Eye (tissue), 1 donor: ENCODE measurements at places on chromosomes 3 and 15.
A peak's percentile ranks its signal among the peaks of the same experiment; 100 is the strongest.

DNA sequence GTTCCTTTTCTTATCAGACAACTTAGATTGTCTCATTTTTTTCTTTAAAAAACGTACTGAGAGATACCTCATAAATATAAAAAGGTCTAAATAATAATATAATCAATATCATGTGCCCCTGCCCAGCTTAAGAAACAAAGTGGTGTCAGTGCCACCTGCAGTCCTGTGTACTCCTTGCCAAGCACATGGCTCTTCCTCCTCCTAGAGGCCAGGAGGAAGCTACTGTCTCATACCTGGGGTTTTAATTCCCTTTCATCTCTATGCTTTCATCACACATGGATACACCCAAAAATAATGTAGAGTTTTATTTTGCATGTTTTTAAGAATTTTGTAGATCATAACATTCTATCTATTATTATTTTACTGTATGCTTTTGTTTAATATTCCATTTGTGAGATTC lies 98.6 kb upstream of the C15orf61 start:
- DNase-seq: no peak

DNA sequence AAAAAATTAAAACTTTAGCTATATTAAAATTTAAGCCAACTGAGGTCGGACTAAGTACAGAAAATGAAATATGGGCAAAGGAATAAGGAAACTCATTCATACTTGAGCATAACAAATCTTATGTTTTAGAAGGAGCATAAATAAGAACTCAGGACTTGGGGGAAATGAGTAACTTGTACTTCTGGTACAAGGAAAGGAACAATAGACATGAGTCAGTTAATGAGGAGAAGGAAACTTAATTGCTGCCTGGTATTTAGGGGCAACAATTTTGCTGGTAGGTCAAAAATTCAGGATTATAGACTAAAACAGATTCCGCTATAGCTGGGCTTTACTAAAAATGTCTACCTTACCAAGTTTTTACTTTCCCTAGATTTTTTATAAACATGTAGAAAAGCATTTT lies 113.1 kb downstream of the MYO5A start:
- no peak for DNase-seq

- DNase-seq: no peak
Observed at GRCh38 chr15:101406036-101406435, 83.5 kb downstream of the PCSK6 start.

DNA sequence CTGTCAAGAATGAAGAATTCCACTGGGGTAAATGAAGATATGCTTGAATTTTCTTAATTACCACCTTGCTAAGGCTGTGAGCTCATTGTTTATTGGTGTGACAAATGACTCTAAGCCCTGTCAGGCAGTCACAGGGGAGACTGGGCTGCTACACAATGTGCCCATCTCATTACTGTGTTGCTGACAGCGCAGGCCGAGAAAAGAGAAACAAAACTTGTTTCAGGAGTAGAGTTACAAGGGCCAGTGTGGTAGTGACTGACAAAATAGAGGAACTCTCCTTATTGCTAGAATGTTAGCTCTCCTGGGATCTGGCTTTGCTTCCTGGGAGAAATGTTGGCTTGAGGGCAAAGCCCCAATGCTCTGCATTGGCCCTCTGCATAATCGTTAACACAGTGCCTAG lies 130.4 kb upstream of the CRBN start:
- DNase-seq: peak; percentile 44

DNA sequence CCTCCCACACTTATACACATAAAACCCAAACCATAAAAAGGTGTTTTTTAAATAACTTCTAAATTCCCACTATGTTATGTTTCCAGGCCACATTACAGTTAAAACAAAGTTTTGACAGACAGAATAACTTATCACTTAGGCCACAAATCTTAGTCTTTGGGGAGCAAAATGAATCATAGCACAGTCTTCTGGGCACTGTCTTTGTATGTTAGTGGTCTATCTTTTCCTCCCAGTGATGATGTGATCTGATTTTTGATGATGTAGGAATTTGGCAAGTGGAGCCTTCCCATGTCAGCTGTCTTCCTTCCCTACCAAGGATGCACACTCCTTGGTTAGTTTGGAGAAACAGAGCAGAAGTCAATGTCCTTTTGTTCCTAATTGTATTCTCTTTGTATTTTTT lies 67.3 kb downstream of the THSD4 start:
- no peak for DNase-seq

DNA sequence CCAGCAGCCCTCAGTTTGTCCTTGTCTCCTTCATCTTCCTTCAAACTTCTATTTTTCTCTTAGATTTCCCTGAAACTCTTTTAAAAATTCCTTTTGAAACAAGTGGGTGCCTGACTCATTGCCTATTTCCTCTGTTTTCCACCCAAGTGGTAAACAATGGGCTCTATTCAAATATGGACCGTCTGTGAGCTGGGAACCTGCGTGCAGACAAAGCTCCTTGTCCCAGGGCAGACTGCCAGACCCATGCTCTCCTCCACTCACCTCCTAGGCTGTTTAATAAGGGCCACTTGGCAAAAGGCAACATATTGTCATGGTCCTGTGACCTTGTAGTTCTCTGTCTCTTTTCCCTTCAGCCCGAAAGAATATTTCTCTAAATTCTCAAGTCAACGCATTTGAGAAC lies 332.7 kb upstream of the THBS1 start:
- no peak for DNase-seq
